Mammary epithelial cell (primary cell): ENCODE measurements at places on chromosomes 5 and 9. TPM values are rescaled to one million over a fixed set of nuclear protein-coding genes. Genes with fewer than 3 reads are reported as not detected.

Gene SLCO4C1
- polyA plus RNA-seq = 0.03 TPM

Gene C9orf50
- not detected for polyA plus RNA-seq

- DNase-seq = no peak
These were observed 22.2 kb downstream of the HMCN2 start for GRCh38 chr9:130287736-130288135.

DNA sequence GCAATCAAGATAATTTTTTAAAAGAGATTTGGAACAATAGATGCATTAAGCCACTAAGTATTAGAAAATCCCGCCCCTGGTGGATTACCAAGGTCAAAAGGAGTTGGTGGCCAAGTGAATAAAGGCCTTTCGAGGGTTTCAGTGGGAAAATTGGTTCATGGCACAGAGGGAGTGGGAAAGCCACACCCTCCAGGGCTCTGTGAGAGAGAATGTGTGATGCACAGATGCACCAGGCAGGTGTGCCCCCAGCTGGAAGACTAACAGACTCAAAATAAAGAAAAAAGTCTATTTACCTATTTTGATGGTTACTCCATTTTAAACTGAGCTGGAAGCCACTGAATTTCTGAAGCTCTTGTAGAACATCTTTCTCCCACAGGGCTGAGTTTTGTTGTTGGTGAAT is 278.0 kb downstream of the DRD1 start:
- no peak for DNase-seq

GRCh38 chr5:151075698-151076331 is 5.0 kb downstream of the TNIP1 start:
- peak; percentile 93 for DNase-seq
